ENCODE measurements at places on chromosomes 11 and 22. TPM values are rescaled to one million over a fixed set of nuclear protein-coding genes. Genes with fewer than 3 reads are reported as not detected.

DNA sequence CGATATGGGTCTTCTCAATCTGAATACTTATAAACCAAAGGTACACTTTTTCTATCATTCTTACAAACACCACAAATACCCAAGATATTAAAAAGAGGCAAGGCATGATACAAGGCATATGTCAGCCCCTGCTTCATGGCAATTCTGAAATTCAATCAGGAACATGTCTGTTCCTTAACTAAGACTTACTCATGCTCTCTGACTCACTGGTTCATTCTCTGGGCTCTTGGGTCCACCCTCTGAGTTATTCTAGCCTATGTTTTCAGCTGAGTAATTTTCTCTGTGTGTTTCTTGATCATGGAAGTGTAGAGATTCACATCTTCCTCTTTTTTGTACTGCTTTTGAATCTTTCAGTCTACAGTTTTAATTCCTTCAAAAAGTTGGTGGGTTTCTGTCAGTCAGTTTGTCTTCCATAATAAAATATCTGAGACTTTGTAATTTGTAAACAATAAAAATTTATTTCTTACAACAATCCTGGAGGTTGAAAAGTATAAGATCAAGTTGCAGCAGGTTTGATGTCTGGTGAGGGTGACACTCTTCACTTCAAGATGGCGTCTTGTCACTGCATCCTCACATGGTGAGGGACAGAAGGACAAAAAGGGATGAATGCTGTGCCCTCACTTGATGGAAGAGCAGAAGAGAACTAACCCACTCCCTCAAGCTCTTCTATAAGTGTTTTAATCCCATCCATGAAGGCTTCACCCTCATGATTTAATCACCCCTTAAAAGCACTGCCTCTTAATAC, 211.7 kb downstream of the FAM76B start:
- no peak for DNase-seq

- no peak for DNase-seq
These were observed 519.4 kb downstream of the BRD1 start for GRCh38 chr22:49308300-49308699.

- no peak for DNase-seq
These were observed 103.0 kb upstream of the OPCML start for GRCh38 chr11:133635244-133635739.

DNA sequence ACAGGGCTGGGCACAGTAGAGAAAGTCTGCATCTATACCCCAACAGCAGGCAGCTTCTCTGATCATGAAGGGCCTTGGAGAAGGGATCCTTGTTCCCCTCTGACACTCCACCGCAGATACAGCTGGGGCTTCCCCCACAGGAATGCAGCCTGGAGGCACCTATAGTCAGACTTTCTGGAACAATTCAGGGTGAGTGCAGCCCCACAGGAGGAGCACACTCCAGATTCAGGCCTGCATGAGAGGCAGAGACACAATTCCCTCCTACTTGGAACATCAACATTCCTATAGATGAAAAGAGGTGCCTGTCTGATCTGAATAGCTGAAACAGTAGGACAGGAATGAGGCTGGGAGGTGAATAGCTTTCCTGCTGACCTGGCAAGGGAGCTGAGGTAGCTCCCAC, 1298.0 kb upstream of the CNTN5 start:
- DNase-seq, result no peak

GRCh38 chr11:36023922-36024321, 80.1 kb downstream of the LDLRAD3 start:
- no peak for DNase-seq

DNA sequence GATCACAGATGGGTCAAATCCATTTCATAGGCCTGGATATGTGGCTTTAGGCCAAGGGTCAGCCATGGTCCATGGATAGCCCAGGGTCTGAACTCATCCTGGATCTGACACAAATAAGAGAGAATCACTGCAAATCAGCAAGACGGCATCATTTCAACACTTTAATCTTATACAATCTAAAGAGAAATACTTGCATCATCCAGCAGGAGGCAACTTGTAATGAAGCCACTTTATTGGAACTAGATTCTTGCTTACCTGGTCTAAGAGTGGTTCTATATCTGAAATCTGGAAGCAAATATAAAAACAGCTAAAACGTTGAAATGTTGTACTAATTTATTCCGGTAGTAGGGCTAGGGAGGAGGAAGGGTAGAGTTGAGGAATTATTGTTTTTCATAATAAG, 870.1 kb downstream of the JRKL start:
- no peak for DNase-seq

GRCh38 chr22:39439170-39439569, 17.6 kb upstream of the MGAT3 start:
- DNase-seq, result no peak

- peak; percentile 74 for DNase-seq
These were observed 181.5 kb downstream of the MAML2 start for GRCh38 chr11:96161307-96162089.

GRCh38 chr22:39239561-39240423, 5.0 kb downstream of the PDGFB start:
- DNase-seq, result no peak

GRCh38 chr22:45462034-45462655, 40.5 kb upstream of the FBLN1 start:
- no peak for DNase-seq

DNA sequence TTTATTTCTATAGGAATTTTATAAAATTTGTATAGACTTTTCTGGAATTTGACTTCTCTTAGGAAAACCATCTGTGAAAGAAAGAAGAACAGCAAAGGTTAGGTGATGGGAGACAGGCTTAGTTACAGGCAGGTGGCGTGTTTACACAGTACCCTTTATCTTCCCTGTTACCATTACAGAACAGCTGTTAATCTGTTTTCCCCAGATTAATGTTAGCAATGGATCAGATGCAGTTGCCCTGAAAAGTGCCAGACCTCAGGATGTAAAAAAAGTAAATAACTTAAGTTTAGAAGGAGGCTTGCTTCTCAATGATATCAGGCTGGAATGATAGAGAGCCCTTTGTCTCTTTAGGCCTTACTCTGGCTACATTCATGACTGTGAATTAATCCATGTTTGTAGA, 1186.5 kb upstream of the TENM4 start:
- no peak for DNase-seq

MRGPRX3 gene
- not detected for polyA plus RNA-seq

STT3A gene
- polyA plus RNA-seq, result 158 TPM

ABCG4 gene
- polyA plus RNA-seq, result 0.60 TPM

ACTN3 gene
- polyA plus RNA-seq, result 36.9 TPM

OR6A2 gene
- polyA plus RNA-seq, result not detected

FGF3 gene
- polyA plus RNA-seq, result not detected

NXPE2 gene
- not detected for polyA plus RNA-seq

SMTNL1 gene
- 205 TPM for polyA plus RNA-seq

PAX6 gene
- polyA plus RNA-seq, result 0.36 TPM
